ENCODE measurements at places on chromosomes 12 and 14.
A peak's percentile ranks its signal among the peaks of the same experiment; 100 is the strongest.

GRCh38 chr12:85423947-85424346 lies 143.9 kb downstream of the ALX1 start:
- DNase-seq, result no peak

DNA sequence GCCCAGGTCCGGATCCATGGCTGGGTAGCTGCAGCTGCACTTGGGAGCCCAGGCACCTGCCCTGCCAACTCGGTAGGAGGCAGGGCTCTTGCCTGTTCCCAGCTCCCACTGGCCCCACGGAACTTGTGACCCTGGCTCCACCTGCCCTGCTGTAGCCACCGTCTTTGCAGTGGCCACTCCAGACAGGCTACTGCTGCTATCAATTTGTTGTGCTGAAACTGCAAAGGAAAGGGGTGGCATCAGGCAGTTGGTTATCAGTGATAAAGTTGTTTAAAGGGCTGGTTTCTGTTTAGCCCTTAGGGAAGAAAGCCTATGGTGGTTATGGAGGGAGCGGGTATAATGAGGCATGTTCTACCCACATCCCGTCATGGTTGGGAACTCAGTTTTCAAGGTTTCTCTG lies 32.1 kb upstream of the ARID2 start:
- DNase-seq, result no peak

DNA sequence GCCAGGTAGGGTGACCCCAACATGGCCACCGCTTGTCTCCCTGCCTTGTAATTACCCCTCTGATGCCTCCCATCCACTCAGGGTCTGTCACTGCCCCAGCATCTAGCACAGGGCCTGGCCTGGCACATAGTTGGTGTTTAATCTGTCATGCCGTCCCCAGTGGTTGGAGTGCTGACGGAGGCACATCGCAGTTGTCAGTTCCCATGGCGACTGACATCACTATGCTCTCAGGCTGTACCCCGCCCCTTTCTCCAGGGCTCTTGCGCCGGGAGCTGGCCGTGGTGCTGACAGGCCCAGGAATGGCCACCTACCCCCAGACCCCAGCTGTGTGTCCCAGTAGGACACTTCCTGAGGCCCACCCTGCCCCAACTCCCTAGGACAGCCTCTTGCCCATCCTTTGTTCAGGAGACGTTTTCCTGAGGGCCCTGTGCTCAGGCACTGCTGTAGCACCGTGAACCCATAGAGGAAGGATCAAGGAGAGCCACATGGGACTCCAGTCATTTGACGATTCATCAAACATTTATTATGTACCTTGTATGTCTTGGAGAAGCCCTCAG lies 23.0 kb downstream of the FAM222A start:
- peak; percentile 23 for DNase-seq

- no peak for DNase-seq
Measured at GRCh38 chr14:94341656-94342333, 18.7 kb upstream of the SERPINA6 start.

DNA sequence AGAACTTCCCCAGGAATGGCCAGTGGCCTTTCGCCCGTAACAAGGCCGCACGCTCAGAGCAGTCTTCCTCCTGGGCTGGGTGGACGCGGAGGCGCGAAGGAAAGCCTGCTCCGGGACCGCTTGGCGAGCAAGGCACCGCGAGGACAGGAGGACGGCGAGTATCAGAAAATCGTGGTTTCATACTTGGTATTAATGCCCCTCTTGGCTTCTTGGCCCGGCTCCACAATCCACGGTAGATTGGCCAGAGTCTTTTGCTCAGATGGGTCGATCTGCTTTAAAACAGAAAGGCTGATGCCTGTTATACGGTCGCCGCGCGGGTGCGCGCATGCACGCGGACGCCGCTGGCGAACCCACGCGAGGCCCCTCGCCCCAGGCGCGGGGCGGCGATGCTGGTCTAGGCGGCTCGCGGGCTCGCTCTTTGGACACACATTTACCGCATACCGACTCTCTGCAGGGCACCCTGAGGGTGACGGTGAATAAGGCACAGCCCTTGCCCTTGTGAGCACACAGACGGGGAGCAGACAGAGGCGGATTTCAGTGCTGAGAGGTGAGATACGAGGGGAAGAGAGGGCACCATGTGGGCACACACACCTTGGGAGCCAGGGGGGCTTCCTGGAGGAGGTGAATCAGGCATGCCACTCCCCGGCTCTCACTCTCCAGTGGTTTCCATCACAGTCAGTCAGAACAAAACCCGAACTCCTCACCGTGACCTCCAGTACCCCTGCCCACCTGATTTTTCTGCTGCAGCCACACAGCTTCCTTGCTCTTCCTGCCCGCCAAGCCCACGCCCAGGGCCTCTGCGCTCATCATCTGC lies 100.7 kb downstream of the APAF1 start:
- DNase-seq, result no peak

GRCh38 chr12:104751594-104751993 lies 206.5 kb downstream of the SLC41A2 start:
- DNase-seq, result no peak

GRCh38 chr12:105110851-105111250 lies 3.3 kb downstream of the WASHC4 start:
- DNase-seq, result no peak

GRCh38 chr12:14422516-14423230 lies 57.2 kb downstream of the ATF7IP start:
- no peak for DNase-seq

DNA sequence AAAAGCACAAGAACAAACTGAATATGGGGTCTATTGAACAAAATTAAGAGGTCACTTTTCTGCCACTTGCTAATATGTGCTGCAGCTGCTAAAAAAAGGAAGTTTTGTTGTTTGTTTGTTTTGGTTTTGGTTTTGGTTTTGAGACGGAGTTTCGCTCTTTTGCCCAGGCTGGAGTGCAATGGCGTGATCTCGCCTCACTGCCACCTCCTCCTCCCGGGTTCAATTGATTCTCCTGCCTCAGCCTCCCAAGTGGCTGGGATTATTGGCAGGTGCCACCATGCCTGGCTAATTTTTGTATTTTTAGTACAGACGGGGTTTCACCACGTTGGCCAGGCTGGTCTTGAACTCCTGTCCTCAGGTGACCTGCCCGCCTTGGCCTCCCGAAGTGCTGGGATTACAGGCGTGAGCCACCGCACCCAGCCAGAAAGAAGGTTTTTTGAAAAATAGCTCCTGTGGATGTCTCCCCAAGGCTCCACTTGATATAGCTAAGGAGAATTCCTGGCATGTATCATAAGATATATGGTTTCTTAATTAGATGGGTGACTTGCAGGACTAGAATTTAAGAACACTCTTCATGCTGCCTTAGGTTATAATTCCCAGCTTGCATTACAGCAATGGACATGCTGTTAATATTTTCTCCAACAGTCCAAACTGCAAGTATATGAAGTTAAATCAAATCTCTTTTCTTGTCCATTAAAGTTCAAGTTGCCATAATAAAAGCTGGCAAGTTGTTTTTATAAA lies 237.6 kb upstream of the AMIGO2 start:
- no peak for DNase-seq

GRCh38 chr12:121805171-121806008 lies 1.6 kb downstream of the SETD1B start:
- DNase-seq, result no peak

- DNase-seq, result peak; percentile 40
Measured at GRCh38 chr12:111405859-111406473, at the start of gene SH2B3. Gene SH2B3 (plus strand): TSS chr12:111405923. CDS start chr12:111418146, 12,223 bp downstream.

GRCh38 chr14:100731846-100732765 lies 5.4 kb downstream of the DLK1 start:
- no peak for DNase-seq

- no peak for DNase-seq
Measured at GRCh38 chr12:92566448-92567019, 136.3 kb upstream of the PLEKHG7 start.

GRCh38 chr12:91326058-91327027 lies 143.7 kb upstream of the DCN start:
- DNase-seq, result no peak

- no peak for DNase-seq
Measured at GRCh38 chr12:21453312-21453852, 15.9 kb downstream of the PYROXD1 start.

All from left colon (tissue), 2 donors.